ENCODE measurements at places on chromosomes 1 and 21. TPM values are rescaled to one million over a fixed set of nuclear protein-coding genes. Genes with fewer than 3 reads are reported as not detected.

DNA sequence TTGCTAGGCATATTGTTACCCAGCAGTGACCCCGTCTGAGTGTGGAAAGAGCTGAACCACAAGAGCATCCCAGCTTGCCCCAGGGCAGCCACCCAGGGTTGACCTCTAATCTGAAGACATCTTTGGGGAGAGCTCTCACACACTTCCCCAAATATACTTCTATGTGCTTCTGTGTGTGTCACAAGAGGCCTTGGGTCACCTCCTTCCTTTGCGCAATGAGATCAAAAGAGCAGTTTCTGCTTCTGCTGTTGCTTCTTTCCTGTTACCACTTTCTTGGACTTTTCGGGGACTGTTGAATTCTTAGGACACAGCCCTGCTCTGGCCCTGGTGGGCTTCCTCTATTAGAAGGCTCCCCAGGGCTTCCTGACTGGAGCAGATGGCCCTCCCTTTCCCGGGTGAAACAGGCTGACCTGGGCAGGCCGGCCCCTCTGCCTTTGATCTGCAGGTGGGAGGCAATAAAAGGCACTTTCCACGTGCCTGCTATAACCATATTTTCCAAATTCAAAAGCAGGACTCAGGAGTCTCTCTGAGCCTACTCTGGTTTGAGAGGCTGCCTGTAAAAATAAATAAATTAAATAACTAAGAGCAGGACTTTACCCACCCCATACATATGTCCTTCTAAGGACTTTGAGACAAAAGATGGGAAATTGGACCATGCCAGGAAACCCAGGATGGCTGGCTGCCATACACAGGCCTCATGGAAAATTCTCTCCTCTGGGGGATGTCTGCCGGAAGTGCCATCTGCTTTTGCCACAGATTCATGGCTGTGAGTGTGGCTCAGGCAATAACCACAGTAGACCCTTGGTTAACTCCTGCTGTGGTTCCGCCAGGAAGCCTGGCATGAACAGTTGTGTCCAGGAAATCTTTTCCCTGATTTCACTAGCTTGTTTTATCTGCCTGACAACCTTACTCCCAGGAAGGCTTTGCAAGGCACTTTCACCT is 28.3 kb upstream of the RCSD1 start:
- DNase-seq: peak; percentile 23
- no peaks in the 10 kb centered on the region for H3K27me3 ChIP-seq
- H3K36me3 ChIP-seq: no peaks in the 10 kb centered on the region
- peak overlapping the region; percentile 16 for H3K27ac ChIP-seq
- no peak overlapping the region for H3K4me3 ChIP-seq

DNA sequence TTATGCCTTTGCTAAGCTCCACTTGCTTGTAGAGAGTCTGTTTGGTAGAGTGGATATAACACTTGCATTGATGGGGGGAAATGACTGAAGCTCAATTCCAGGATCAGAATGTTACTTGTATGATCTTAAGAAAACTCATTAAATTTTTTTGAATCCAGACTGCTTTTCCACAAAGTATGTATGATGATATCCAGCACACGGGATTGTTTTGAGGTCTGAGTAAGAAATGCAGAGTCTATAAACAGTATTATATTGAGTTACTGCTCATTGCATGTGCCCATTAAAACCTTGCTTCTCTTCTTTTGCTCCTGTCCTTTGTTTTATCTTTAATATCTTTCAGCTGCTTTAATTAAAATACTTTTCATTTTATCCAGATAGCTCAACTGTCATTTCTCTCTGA is 570.4 kb upstream of the ZRANB2 start:
- H3K27me3 ChIP-seq: no peaks in the 10 kb centered on the region
- H3K4me3 ChIP-seq: no peak overlapping the region
- no peak for DNase-seq
- no peak overlapping the region for H3K27ac ChIP-seq
- no peaks in the 10 kb centered on the region for H3K36me3 ChIP-seq
- H3K4me1 ChIP-seq: no peaks in the 10 kb centered on the region

- H3K4me1 ChIP-seq: no peaks in the 10 kb centered on the region
- no peaks in the 10 kb centered on the region for H3K36me3 ChIP-seq
- DNase-seq: no peak
- H3K27ac ChIP-seq: peak overlapping the region; percentile 96
- no peaks in the 10 kb centered on the region for H3K27me3 ChIP-seq
These were observed 26.7 kb downstream of the CLSTN1 start for GRCh38 chr1:9797049-9797448.

DNA sequence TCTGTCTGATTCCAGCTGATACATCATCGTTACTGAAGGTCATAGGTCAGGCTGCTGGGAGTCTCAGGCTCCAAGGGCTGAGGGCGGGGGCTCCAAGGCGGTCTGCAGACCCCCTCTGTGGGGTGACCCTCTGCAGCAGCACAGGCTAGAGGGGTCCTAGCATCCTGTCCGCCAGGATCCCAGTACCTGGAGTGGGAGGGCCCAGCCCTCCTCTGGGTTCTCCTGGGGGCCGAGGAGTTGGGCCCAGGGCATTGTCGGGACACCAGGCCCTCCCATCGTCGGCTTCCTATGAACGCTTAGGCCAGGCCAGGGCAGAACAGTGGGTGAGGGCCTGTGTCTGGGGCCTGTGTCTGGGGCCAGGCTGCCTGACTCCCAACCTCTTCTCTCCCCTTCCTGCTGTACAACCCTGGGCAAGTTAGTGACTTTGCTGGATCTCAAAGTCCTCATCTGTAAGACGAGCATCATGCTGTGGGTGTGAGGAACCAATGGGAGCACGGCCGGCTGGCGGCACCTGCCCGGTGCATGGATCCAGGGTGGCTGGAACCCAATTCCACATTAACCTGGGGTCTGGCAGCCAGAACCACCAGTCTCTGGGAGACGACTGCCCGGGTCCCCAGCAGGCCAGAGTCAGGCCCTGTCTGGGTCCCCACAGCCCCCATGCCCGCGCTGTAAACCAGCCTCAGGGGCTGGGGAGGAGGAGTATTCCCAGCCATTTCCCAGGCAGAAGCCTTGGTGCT is 56.2 kb upstream of the COL18A1 start:
- H3K27me3 ChIP-seq: no peaks in the 10 kb centered on the region
- peaks cover 15% of the 10 kb centered on the region for H3K4me1 ChIP-seq
- no peaks in the 10 kb centered on the region for H3K36me3 ChIP-seq
- no peak overlapping the region for H3K4me3 ChIP-seq

GRCh38 chr1:56872597-56872996 is 18.0 kb downstream of the C8A start:
- no peaks in the 10 kb centered on the region for H3K27me3 ChIP-seq
- no peak for DNase-seq
- no peak overlapping the region for H3K27ac ChIP-seq
- no peaks in the 10 kb centered on the region for H3K36me3 ChIP-seq
- no peaks in the 10 kb centered on the region for H3K4me1 ChIP-seq

The ACOT11 gene
- 2.4 TPM for total RNA-seq

All from uterus (tissue), 4 donors.